ENCODE measurements at places on chromosomes 1 and 21. TPM values are rescaled to one million over a fixed set of nuclear protein-coding genes. Genes with fewer than 3 reads are reported as not detected.

DNA sequence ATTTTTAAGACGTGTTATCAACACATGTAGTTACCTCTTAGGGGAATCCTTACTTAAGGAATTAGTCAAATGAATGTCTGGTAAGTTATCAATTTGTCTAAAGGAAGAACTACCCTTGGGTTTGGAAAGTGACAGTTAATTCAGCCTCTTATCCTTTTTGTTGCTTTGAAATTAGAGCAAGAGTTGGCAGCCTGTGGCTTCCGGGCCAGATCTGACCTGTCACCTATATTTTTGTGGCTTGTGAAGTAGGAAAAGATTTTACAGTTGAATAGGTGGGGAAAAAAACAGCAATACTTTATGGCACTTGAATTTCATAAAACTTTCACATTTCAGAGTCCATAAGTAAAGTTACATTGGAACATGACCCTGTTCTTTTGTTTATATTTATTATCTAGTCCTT, 5.5 kb downstream of the MRPS6 start:
- DNase-seq = no peak

Gene DPM3
- total RNA-seq = 90.0 TPM

Gene HSPA6
- total RNA-seq = not detected

GRCh38 chr1:43253876-43254275, 15.9 kb upstream of the TMEM125 start:
- DNase-seq = no peak

DNA sequence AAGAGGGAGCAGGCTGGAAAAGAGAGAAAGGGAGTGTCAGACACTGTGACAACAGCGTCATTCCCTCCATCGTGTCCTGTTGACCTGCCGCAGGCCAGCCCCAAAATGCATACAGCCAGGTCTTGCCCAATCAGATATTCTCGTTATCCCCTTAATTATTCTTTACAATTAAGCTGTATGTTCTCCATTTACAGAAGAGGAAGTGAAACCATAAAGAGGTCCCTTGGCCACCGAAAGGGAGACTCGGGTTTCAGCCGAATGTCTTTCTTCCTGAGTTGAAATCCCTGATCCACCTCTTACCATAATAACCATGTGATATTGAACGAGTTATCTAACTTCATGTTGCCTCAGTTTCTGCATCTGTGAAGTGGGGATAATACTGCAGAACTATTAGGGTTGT, 70.5 kb downstream of the IGSF21 start:
- DNase-seq = no peak

Gene CELA2A
- total RNA-seq = not detected

GRCh38 chr1:58657082-58657481, 42.8 kb downstream of the MYSM1 start:
- no peak for DNase-seq
